ENCODE measurements at places on chromosomes 1 and 21.

- DNase-seq = no peak
Observed at GRCh38 chr1:238177960-238178645, 287.4 kb upstream of the ZP4 start.

- DNase-seq = no peak
Observed at GRCh38 chr21:45234127-45234526, 53.6 kb downstream of the POFUT2 start.

DNA sequence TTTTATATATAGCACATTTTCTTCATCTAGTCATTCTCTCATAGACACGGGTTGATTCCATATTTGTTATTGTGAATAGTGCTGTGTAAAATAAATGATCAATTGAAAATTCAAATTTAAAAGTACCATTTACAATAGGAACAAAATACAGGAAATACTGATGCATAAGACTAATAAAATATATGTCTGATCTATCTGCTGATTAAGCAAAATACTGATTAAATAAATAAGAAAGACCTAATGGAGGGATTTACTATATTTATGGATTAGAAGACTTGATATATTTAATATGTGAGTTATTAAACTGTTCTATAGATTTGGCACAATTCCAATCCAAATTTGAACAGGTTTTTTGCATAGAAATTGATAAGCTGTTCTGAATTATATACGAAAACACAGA, 1044.8 kb upstream of the ADGRL2 start:
- DNase-seq = no peak

GRCh38 chr1:85196358-85196757, 4.5 kb downstream of the SYDE2 start:
- no peak for DNase-seq

- no peak for DNase-seq
Observed at GRCh38 chr1:27650539-27651175, 15.7 kb upstream of the FGR start.

GRCh38 chr1:44076066-44076465, 42.6 kb upstream of the KLF17 start:
- no peak for DNase-seq
